Mesendoderm (in vitro differentiated cells): ENCODE measurements at places on chromosomes 6 and 20.
A peak's percentile ranks its signal among the peaks of the same experiment; 100 is the strongest.

GRCh38 chr6:38495518-38495917 lies 144.2 kb downstream of the BTBD9 start:
- no peak for DNase-seq

- DNase-seq, result no peak
Observed at GRCh38 chr6:81797591-81797990, 45.1 kb upstream of the TENT5A start.

- no peak for DNase-seq
Observed at GRCh38 chr6:54516321-54516720, 208.1 kb downstream of the TINAG start.

DNA sequence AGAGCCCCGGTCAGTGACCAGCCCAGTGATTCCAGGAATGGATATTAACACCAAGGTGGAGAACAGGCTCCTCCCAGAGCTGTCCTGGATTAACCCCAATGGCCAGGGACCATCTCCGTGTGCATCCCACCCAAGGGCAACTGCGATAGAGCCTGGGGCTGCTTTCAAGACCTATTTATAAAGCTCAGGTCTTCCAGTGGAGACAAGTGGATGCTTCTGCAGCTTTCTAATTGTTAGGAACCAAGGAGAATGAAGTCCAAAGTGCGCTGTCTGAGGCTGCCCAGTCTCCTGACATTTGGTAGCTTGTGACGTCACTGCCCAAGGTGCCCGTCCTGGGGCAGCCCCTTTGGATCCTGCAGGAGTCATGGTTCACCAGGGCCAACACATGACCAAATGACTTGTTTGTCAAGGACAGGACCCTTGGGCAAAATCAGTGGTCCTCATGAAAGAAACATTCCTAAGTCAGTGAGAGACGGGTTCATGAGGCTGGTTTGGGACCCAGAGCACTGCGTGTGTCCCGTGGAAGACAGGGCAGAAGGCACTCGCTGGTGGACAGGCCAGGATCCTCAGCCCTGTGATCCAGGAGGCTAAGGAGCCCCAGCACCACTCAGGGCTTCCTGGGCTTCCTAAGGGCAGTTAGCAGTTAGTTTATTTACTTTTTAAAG lies 174.9 kb downstream of the ANKRD60 start:
- DNase-seq, result no peak

- DNase-seq, result no peak
Observed at GRCh38 chr6:148799647-148800046, 52.8 kb downstream of the UST start.

DNA sequence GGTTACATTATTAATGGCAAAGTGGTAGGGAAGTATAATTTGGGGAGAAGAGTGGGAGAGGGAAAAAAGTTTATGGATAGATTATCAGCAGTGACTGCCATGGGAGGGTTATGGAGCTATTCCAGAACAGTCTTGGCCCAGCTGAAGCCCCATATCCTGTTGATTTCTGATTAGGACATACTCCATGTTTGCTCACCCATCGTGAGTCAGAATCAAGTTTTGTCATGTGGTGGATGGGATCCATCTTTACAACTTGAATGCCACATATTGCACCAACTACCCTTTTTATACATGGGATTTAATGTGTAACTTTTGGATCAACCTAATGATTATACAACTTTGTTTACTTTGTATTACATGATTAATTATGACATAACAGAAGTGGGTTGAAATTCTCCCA lies 217.0 kb downstream of the HAO1 start:
- no peak for DNase-seq

- peak; percentile 95 for DNase-seq
Observed at GRCh38 chr6:89348372-89348771, 4.2 kb downstream of the UBE2J1 start.

GRCh38 chr20:63342561-63343459 lies 18.3 kb downstream of the CHRNA4 start:
- no peak for DNase-seq

DNA sequence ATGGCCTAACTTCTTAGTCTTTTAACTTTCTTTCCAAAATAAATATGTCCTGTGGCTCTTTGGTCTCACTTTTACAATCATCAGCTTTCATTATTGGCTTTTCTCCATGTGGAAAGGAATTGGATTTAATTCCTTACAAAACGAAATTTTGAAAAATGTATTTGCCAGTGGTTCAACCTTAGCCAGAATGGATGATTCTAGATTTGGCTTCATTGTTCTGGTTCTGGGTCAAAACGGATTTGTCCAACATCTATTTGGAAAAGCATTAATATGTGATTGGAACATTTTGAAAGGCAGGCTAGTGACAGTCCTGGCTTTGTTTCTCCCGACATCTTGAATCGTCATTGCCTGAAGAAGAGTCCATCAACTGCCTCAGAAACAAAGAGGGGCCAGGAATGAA lies 59.2 kb downstream of the TENT5A start:
- no peak for DNase-seq

GRCh38 chr20:23337312-23337711 lies 13.3 kb upstream of the NXT1 start:
- no peak for DNase-seq

DNA sequence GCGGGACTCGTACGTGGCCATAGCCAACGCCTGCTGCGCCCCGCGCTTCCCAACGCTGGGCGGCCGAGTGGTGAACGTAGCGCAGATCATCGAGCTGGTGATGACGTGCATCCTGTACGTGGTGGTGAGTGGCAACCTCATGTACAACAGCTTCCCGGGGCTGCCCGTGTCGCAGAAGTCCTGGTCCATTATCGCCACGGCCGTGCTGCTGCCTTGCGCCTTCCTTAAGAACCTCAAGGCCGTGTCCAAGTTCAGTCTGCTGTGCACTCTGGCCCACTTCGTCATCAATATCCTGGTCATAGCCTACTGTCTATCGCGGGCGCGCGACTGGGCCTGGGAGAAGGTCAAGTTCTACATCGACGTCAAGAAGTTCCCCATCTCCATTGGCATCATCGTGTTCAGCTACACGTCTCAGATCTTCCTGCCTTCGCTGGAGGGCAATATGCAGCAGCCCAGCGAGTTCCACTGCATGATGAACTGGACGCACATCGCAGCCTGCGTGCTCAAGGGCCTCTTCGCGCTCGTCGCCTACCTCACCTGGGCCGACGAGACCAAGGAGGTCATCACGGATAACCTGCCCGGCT lies 3.4 kb downstream of the SLC32A1 start:
- DNase-seq, result no peak

- DNase-seq, result no peak
Observed at GRCh38 chr6:30348957-30349356, 4.0 kb downstream of the RPP21 start.

- DNase-seq, result no peak
Observed at GRCh38 chr20:38085026-38085425, 51.5 kb downstream of the RPRD1B start.

DNA sequence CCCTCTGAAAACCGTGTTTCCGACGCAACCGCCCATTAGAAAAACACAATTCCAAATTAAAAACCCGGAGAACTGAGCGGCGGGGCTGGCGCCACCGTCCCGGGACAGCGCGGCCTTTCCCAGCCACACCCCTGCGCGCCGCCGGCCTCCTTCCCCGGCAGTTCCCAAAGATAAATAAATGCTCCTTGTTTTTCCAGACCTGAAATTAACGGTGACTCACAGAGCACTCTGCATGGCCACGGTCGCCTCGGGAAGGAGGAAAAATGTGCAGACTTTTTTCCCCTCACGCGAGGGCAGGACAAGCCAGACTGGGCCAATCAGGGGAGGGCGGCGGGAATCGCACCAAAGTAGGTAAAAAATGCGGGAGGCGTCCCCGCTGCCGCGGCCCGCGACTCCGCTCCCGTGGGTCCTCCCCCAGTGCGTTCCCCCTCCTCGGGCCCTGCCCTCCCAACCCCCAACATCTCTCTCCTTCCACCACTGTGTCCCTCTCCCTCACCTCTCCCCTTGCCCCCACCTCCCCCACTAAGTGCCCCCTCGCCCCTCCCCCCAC lies 828 bp upstream of the DSTN start:
- peak; percentile 92 for DNase-seq

DNA sequence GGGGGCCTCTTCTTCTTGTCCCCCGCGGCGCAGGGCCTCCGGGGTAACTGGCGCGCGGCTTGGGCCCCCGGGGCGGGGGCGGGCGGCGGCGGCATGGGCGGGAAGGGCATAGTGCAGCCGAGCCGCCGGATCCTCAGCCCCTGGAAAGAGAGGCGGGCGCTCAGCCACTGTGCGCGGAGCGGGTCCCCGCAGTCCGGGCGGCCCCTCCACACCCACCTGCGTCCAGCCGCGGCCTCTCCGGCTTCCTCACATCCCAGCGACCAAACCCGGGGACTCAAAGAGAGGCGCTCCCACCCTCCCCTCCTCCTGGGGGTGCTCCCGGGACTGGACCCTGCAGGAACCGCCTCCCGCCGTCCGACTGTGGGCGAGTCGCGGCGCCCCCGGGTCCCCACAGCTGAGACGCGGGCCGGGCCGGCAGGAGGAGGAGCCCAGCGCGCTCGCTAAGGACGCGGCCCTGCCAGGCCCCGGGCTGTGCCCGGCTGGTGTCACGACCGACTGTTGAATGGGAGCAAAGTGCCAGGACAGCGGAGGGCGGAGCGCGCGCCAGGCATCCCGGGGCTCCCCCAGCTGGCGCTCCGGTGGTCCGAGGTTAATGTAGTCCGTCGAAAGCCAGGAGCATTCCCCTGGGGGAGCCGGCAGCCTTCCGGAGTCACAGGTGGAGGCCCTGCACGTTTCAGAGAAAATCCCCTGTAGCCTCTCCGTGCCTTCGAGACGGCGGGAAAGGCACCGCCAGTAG lies at the start of gene PRR18:
PRR18 (minus strand) TSS at position 360 of the 736 bp plus-strand sequence; CDS start at position 110, 250 bp downstream.
- DNase-seq, result peak; percentile 40

DNA sequence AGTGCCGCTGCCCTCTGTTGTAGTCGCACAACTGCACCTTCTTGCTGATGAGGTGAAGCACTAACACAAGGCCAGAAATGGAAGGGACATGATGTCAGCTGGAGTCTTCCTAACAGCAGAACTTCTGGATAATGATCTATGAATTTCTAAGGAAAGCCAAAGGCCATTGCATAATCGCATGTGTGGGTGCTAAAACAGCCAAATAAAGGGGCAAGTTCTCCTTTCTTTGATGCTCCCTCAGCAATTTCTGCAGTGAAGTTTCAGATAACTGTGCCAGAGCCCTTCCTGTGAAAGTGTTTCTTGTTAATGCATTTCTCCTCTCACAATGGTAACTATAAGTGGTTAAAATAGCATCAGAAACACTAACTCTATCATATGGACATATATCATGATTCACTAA lies 8.0 kb upstream of the F13A1 start:
- DNase-seq, result no peak

DNA sequence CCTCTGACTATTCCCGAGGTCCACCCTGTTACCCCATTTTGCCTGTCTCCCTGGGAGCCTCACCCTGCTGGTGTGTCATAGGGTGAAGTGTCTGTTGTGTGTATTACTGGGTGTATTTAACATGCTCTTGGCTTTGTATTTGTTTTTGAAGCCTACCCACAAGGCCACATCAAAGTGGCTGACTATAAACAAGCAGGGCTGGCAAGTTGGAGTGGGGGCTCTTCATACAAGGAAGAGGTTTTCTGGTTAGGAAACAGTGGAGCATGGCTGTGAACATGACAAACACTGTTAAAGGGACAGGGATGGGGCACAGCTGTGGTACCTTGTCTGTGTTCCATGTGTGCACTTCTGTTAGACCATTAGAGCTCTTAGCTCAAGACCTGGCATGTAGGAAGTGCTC lies 26.3 kb downstream of the HECA start:
- no peak for DNase-seq

- no peak for DNase-seq
Observed at GRCh38 chr20:3771552-3772058, 4.1 kb upstream of the ADISSP start.

- DNase-seq, result no peak
Observed at GRCh38 chr6:11324453-11325015, 92.1 kb upstream of the NEDD9 start.

DNA sequence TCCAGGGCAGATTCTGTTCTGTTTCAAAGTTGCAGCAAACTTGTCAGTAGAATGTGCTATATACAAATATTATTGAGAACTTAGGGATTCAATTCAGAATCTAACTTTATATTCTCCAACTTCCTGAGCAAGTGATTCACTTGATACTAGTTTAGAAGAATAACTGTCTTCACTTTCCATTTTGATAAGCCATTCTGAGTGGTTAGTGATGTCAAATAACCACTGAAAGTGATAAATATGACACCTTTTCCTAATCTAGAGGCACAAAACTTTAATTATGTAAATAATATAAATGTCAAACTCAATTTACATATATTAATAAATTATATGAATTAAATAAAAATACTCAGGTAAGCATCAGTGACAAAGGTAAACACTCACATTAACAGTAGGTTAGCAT lies 20.5 kb upstream of the SIM1 start:
- DNase-seq, result no peak

DNA sequence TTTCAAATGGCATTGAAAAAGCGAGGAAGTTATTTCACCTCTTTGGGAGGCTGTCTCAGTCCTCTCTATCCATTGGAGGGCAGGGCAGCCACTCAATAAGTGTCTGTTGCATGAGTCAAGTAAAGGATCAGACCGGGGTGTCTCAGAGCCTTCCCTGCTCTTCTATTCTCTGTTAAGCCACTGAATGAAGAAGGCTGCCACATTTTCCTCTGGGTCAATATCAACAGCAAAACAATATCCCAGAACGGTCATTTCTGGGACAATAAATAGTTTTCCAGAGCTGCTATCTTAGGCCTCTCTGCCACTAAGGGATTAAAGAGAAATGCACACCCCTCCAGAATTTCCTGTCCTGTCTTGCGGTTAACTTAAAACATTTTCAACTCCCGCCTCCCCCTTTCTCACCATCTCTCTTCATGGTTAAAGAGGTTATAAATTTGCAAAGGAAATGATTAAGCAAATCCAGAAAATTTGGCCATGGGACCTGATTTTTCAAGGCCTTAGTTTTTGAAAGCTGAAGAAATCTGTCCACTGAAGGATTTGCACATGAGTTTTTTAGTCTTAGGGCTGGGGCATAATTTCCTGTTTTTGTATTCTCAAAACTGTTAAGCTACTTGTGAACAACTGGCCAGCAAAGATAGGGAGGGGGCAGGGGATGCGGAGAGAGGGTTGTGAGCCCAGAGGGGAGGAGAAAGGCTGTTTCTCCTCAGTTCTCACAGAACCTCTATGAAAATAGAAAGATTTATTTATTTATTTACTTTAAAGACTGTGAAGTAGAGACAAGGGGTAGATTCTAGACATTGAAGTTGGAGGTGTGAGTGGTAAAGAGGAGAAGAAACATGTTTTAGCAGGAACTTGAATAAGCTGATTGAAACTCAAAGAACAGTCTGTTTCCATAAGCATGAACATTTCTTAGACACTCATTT lies 135.7 kb downstream of the BCAS1 start:
- peak; percentile 91 for DNase-seq

- DNase-seq, result peak; percentile 94
Observed at GRCh38 chr6:16130932-16131387, 2.1 kb downstream of the MYLIP start.
